ENCODE measurements at places on chromosomes 16 and 17. TPM values are rescaled to one million over a fixed set of nuclear protein-coding genes. Genes with fewer than 3 reads are reported as not detected.

Gene HSPB9
- not detected for total RNA-seq

Gene FOXC2
- total RNA-seq: 2.2 TPM

Gene CLEC18A
- total RNA-seq: not detected

Gene CRHR1
- 0.27 TPM for total RNA-seq

Gene LDHD
- total RNA-seq: 0.55 TPM

Gene SPAG9
- total RNA-seq: 77.1 TPM

Gene CAVIN1
- total RNA-seq: 487 TPM

Gene GAS2L2
- 0.09 TPM for total RNA-seq

Gene HEATR9
- not detected for total RNA-seq

Gene ADAD2
- total RNA-seq: not detected

Gene ABCA9
- total RNA-seq: not detected

Gene SLC52A1
- total RNA-seq: 0.72 TPM
